ENCODE measurements at places on chromosomes 12 and 14. TPM values are rescaled to one million over a fixed set of nuclear protein-coding genes. Genes with fewer than 3 reads are reported as not detected.

GRCh38 chr12:115542656-115543055 lies 734.8 kb downstream of the MED13L start:
- no peaks in the 10 kb centered on the region for H3K4me1 ChIP-seq
- no peaks in the 10 kb centered on the region for H3K36me3 ChIP-seq
- no peak overlapping the region for H3K27ac ChIP-seq
- no peak overlapping the region for H3K4me3 ChIP-seq
- no peak for DNase-seq

GRCh38 chr12:75317784-75318183 lies 12.3 kb downstream of the CAPS2 start:
- no peak overlapping the region for H3K27ac ChIP-seq
- H3K36me3 ChIP-seq = no peaks in the 10 kb centered on the region
- H3K4me3 ChIP-seq = no peak overlapping the region
- DNase-seq = no peak

DNA sequence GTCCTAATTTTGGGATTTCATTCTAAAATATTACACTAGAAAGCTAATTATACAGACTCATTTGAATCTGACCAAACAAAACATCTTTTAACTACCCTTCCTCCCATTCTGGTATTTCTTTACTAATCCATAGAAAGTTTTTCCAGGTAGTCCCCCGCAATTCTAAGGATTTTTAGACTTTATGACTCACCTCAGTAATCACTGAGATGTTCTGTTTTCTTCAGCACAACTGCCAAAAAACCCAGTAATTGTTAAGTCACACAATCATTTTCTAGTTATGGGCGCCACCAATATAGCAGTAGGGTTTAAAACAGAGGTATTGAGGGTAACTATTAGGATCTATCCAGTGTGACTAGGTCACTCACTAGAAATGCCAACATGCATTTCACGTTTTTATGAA lies 1.6 kb upstream of the ARID4A start:
- DNase-seq = no peak
- peaks cover 54% of the 10 kb centered on the region for H3K4me1 ChIP-seq
- H3K27ac ChIP-seq = no peak overlapping the region
- H3K27me3 ChIP-seq = no peaks in the 10 kb centered on the region

- DNase-seq = no peak
- no peak overlapping the region for H3K4me3 ChIP-seq
- H3K36me3 ChIP-seq = no peaks in the 10 kb centered on the region
- H3K27ac ChIP-seq = no peak overlapping the region
- no peaks in the 10 kb centered on the region for H3K27me3 ChIP-seq
These were observed 372.0 kb upstream of the ATP2B1 start for GRCh38 chr12:90080616-90081015.

- DNase-seq = no peak
- no peak overlapping the region for H3K4me3 ChIP-seq
- H3K27ac ChIP-seq = no peak overlapping the region
These were observed 100.9 kb upstream of the AEBP2 start for GRCh38 chr12:19338405-19338804.

The UNC79 gene
- not detected for total RNA-seq

The RBP5 gene
- 1.8 TPM for total RNA-seq

The ACSS3 gene
- not detected for total RNA-seq
